SHP77 treated with DMSO at 0.1 percent for 48 hours (cell line): ENCODE measurements at places on chromosomes 6 and 20.

- DNase-seq: no peak
Observed at GRCh38 chr6:34288581-34288980, 39.8 kb upstream of the SMIM29 start.

- no peak for DNase-seq
Observed at GRCh38 chr6:2741756-2742155, 9.0 kb downstream of the MYLK4 start.

DNA sequence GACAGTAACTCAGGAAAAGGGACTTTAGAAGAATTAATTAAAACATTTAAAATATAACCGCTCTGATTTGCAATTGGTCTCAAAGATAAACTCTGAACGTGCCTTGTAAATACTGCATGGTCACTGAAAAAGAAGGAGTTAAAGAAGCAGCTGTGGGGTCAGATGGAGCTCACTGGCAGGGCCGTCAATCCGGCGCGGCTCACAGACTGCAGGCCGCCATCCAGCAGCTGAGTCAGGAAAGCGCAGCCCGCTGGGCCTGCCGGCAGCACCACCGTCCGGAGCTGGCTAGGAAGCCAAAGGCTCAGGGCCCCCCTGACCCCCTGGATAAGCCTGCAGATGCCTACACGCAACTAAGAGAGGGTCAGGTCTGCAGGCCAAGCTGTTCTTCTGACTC, 54.2 kb upstream of the FRMD1 start:
- DNase-seq: no peak

DNA sequence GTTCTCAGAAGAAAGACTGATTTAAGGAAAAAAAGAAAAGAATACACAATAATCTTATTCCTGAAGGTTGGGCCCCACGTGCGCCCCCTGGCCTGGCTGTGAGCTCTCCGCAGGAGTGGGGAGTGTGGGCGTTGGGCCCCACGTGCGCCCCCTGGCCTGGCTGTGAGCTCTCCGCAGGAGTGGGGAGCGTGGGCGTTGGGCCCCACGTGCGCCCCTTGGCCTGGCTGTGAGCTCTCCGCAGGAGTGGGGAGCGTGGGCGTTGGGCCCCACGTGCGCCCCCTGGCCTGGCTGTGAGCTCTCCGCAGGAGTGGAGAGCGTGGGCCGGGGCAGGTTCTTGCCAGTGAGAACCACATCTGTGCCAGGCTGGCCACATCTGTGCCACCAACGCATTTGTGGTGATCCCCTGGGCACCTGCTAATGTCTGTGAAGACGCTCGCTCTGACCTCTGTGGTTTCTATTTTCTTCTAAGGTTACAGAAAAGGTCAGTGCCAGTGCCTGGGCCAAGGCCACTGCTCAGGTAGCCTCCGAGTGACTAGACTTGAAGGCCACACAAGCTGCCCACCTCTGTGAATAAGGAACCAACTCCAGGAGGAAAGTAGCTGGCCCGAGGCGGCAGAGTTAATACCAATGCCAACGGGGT, 41.0 kb downstream of the WDR27 start:
- no peak for DNase-seq

GRCh38 chr20:19528286-19529030, 229.6 kb upstream of the RIN2 start:
- no peak for DNase-seq

GRCh38 chr20:63210011-63210605, 5.8 kb downstream of the YTHDF1 start:
- DNase-seq: no peak

GRCh38 chr6:8027965-8028651, 36.1 kb downstream of the BLOC1S5 start:
- DNase-seq: no peak

DNA sequence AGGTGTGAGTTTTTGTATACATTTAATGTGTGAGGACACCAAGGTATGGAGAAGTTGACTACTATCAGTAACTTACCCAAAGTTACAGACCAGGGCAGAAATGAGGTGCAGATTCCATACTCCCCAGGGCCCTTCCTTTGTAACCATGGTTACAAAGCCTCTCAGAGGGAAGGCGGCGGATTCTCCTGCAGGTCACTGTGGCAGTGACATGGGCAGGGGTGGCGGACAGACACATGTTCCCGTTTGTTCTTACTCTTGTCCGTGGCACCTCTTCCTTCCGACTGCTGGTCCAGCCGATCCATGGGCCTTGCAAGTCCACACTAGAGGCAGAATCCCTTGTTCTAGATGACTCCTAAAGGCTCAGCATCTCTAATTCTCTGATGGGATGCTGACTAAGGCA, 43.0 kb downstream of the PDYN start:
- no peak for DNase-seq

DNA sequence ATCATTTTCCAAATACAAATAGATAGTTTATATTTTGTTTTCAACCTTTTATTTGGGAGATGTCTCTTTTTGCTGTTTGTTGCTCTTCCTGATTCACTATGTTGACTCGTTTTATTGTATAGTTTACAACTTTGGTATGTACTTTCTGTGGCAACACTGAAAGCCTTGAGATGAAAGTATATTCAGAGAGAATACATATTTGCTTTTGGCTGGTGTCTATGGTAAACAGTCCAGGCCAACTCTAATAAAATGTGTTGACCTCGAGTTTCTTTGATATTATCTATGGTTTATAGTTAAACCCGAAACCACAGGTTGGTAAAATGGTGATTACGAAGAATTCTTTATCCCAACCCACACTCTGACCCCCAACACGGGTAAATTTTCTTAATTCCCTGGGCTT, 919.6 kb upstream of the MAP3K7 start:
- no peak for DNase-seq

DNA sequence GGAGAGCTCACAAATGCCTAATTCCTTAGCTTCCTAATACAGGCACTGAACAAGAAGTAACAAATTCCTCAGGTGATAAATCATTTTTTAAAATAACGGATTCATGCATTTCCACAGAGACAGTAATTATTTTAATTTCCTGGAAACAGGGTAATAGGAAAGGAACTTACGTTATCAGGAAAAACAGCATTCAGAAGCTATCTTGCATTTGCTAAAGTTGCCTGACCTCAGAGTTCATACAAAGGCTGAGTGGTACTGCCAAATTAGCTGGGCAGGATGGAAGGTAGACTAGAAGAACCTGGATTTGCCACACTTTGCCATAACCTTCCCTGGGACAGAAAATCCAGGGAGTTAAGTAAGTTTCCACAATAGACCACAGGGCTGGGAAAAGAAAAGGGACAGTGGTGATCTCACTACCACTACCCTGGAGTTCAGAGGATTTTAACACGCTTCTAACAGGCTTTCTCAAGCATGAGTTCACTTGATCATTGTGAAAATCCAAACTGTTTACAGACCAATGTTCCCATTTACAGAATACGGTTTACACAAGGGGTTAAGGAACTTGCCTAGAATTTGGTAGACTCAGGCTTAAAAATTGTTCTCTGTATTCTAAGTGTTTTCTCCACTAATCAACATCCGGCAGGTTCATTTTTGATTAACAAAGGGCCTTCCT, 57.0 kb downstream of the KIF13A start:
- DNase-seq: no peak

- no peak for DNase-seq
Observed at GRCh38 chr20:16411361-16411760, 161.9 kb downstream of the KIF16B start.

- DNase-seq: no peak
Observed at GRCh38 chr20:57210054-57210910, 56.2 kb downstream of the BMP7 start.

DNA sequence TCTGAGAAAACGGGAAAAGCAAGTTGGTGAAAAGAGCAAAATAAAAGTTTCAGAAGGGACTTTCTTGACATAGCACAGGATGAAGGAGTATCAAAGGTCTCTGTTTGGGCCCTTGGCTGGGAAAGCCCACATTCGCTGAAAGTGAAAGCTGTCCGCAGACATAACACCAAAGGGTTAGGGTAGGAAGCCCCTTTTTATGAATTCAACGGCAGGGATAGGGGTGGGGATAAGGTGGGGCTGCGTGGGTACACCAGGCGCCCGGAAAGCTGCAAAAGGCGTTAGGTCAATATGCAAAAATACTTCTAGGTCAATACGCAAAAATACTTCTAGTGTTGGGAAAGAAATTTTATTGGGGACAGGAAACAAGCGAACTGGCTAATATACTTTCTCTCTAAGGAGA, 135.1 kb downstream of the OR2B2 start:
- DNase-seq: no peak

GRCh38 chr20:8209061-8209460, 77.0 kb downstream of the PLCB1 start:
- no peak for DNase-seq

DNA sequence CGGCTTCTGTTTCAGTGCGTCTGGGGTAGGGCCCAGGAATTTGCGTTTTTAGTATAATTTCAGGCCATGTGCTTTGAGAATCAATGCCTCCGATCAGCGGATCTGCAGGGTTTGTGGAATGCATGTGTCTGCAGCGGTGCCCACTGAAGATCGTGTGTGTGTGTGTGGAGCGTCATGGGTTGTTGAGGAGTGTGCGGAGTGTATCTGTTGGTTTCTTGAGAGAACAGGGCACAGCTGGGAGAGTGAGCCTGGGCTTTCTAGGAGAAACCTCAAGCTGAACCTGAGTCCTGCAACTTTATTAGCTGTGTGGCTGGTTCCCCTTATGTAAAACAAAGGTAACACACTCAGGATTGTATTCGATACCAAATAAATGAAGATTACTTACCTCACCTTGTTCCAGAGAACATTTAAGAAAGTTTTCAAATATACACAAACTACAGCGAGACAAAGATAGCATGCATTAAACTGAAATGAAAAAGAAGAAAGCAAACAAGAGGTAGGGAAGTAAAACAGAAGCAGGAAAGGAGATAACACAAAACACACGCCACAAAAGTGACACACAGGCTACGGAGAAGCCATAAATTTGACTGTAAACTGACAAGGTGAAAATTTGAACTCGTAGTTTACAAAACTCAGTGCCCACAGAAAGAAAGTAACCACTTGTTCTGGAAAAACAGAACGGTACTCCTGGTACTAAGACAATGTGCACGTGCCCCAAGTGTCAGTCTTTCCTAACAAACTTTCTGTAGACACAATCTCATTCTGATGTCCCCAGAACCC, 28.8 kb downstream of the PDE10A start:
- no peak for DNase-seq

DNA sequence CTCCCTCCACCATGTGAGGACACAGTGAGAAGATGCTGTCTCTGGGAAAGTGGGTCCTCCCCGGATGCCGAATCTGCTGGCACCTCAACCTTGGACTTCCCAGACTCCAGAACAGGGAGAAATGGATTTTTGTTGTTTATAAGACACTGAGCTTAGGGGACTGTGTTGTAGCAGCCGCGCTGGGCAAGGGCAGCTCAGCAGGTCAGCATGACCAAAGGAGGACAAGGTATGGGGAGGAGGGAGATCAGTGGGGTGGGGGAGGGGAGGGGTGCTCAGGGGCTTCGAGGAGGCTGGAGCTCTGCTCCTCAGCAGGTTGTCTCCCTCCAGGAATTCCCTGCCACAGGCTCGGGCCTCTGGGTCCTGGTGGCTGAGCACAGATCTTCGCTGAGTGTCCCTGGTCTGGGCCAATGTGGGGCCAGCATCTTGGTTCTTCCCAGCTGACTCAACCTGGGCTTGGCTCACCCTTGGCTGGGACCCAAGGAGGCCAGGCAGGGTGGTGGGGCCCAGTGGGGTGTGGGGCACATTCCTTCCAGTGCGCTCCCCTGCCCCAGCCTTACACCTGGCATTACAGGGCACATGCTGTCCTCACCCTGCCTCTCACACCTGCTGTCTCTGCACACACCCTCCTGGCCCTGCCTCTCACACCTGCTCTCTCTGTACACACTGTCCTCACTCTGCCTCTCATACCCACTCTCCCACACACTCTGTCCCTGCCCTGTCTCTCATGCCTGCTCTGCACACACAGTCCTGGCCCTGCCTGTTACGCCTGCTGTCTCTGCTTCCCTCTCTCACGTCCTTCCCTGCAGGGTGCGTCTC, 107.3 kb downstream of the SYCP2 start:
- DNase-seq: peak; percentile 98

GRCh38 chr6:155079985-155080452, 84.9 kb downstream of the TIAM2 start:
- no peak for DNase-seq

DNA sequence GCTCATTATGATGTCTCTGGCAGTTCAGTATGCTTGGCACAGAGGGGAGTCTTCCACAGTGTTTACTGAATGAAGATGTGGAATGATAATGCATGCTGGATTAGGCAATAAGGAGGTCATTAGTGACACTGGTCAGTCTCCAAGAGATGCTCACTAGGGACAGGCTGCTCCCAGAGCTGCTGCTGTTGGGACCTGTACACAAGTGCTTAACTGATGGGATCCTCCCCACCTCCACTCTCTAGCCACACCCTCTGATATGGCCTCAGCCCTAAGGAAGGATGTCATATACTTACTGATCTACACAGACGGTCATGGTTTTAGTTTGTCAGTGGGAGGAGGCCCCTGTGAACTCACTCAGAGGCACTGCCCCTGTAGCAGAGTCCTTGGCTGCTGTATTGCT, 73.4 kb downstream of the MYB start:
- DNase-seq: no peak

DNA sequence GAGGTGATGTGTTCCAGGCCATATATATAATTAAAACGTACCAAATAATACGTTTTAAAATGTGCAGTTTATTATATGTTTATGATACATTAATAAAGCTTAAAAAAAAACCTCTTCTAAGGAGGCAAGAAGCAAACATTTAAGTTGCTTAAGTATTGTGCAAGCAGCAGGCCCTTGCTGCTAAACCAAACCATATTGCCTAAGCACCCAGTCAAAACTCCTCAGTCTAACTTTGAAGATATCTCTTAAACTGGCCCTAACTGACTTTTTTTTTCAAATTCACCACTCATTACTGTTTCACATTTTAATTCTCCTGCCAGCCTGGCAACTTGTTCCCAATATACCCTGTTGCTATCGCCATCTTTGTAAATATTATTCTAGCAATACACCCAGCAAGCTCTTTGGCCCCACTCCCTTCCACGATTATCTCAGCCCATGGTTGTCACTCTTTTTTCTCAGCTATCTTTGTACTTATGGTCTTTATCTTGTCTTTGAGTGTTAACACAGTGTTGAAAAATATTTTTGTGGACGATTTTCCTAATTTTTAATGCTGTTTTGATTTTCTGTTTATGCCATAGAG, 60.9 kb downstream of the C6orf58 start:
- DNase-seq: no peak

DNA sequence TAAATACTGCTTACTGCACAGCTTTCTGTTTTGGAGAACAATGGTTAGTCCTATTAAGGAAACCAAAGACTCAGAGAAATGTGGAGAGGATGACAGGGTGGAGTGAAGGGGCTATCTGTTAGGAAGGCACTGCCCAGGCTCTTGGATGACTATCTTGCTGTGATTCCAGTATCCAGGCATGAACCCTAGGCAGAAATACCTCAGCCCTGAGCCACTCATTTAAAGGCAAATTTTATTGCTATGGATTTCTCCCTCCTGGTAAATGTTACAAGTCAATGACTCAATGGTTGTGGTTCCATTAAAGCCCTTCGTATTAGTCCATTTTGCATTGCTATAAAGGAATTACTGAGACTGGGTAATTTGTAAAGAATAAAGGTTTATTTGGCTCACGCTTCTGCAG, 25.9 kb downstream of the ADGRF4 start:
- no peak for DNase-seq

DNA sequence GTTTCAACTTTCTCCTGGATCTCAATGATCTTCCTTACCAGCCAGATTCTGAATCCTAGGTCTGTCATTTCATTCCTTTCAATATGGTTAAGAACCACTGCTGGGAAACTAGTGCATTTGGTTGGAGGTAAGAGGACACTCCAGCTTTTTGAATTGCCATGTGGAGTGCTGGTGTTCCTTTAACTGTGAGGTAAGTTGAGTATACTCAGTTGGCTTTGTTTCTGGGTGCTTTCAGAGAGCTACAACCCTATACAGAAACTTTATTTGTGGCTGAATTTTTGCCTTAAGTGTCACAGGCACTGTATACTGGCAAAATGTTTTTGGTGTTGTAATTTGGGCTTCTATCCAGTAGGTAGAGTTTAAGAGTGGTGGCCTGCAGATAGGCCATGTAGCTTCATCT, 175.8 kb downstream of the TBC1D32 start:
- DNase-seq: no peak
